ENCODE measurements at places on chromosomes 12 and 14. TPM values are rescaled to one million over a fixed set of nuclear protein-coding genes. Genes with fewer than 3 reads are reported as not detected.

DNA sequence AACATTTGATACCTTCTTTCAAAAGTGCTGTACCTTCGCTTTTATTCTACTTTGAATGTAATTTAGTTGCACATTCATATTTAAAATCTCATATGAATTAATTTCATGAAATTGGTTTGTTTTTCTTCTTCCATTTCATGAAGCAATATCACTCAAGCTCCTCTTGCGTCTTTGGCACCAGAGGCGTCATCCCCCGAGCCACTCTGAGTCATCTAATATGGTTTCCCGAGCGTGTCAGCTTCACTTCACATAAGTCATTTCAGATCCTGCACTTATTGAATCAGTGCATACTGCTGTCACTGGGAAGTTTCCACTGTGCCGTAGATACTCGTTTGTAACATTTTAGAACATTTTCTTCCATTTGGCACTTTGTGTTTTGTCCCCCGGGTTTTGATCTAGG lies 105.6 kb downstream of the SLC25A47 start:
- no peak for DNase-seq

Gene CIDEB
- total RNA-seq: 9.4 TPM

GRCh38 chr12:121838126-121838525 lies 20.5 kb downstream of the HPD start:
- DNase-seq: no peak

Gene KRT85
- total RNA-seq: not detected

Data from activated B cell treated with CpG ODN at 0.5 μM for 24 hours (primary cell).